ENCODE measurements at places on chromosomes 6 and 20.

GRCh38 chr20:35718972-35719635, 19.9 kb downstream of the ROMO1 start:
- no peak for DNase-seq

- DNase-seq: no peak
Observed at GRCh38 chr6:44202972-44203750, 13.6 kb upstream of the MYMX start.

DNA sequence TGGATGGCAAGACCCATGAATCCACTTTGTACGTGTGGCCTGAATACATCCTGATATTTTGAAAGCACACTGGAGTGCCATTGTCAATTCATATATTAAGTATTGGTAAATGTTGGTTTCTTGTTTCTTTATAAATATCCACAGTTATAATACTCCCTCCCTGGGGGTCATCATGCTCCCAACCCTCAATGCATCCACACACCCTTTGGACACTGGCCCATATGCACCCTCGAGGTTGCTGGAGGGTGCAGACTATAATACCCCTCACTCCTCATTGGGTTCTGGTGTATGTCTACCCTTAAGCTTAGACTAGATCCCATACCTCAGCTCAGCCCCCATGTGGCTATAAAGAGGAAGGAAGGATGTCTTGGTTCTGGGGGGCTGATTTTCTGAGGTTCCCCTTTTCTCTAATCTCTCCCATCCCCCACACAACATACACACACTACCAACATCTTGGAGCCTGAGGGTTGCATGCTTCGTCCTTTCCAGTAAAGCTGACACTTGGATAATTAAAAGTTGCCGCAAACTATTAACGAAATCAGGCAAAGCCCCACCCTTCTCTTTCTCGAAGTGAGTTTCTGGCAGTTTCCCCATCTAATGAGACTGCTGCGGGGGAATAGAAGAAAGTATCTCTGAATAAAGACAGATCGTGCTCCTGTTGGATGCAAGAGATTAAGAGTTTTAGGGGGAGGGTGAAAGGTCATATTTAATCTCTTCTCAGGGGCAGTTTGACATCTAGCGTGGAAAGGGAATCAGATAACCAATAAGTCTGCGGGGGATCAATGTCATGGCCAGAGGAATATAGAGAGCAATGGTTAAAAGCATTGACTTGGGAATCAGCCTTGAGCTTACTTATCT, 7.4 kb downstream of the PIM1 start:
- DNase-seq: no peak

DNA sequence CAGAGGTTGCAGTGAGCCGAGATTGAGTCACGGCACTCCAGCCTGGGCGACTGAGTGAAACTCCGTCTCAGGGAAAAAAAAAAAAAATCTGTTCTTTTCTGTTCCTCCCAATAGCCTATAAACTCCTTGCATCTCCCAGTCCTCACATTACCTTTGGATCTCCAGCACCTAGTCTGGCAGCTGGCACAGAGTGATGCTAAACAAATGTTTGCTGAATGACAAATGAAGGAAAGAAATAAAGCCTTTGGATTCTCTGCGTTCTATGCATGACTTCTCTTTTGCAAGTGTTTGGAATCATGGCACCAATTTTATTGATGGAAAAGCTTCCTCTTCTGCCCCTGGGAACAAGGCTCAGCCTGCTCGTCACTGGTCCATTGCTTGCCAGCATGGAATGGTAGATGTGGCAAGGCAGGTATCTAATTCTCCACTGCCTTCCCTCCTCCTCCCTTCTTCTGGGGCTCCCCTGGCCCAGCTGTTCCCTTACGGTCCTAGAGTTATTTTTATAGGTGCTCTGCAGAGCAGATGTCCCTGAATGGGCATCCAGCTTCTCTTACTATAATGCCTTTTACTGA, 53.6 kb upstream of the FYN start:
- no peak for DNase-seq

GRCh38 chr6:46453216-46453615, 38.0 kb downstream of the RCAN2 start:
- peak; percentile 79 for DNase-seq

GRCh38 chr6:137391061-137391814, 103.0 kb downstream of the OLIG3 start:
- DNase-seq: no peak

GRCh38 chr20:45355209-45356084, 7.2 kb upstream of the SDC4 start:
- DNase-seq: peak; percentile 84

- DNase-seq: no peak
Observed at GRCh38 chr6:48098923-48099322, 12.1 kb downstream of the PTCHD4 start.

DNA sequence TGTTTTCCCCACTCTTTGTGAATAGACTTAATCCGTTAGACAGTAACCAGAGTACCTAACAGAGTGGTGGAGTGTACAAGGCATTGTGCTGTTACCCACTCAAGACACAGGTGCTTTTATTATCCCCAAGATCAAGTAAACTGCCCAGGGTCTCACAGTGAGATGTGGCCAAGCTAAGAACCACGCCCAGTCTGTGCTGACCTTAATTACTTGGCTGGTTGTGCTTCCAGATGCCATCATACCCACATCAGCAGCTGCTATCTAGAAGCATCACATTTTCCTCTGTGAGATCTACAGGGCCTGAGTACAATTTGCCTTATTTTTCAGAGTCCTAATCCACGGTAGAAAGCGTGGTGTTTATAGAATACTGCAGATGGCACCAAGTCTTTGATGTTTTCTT, 70.3 kb downstream of the GFRA4 start:
- no peak for DNase-seq

- DNase-seq: no peak
Observed at GRCh38 chr6:118377711-118378414, 170.2 kb upstream of the PLN start.

DNA sequence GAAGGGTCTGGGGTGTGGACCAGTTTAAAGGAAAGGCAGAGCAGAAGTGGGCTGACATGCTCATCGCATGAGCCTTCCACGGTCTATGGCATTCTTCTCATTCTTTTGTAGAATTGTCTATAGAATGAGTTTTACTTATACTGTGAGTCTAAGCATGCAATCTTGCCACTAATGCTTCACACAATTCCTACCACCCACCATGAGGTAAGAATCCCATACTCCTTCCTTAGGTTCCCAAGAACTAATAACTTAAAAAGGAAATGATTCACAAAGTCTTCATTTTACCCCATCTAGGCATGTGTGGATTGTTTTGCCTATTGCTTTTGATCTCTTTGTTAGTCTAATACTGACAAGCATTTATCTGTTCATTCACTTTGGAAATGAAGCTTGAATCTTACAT, 195.2 kb downstream of the LY86 start:
- DNase-seq: peak; percentile 19

DNA sequence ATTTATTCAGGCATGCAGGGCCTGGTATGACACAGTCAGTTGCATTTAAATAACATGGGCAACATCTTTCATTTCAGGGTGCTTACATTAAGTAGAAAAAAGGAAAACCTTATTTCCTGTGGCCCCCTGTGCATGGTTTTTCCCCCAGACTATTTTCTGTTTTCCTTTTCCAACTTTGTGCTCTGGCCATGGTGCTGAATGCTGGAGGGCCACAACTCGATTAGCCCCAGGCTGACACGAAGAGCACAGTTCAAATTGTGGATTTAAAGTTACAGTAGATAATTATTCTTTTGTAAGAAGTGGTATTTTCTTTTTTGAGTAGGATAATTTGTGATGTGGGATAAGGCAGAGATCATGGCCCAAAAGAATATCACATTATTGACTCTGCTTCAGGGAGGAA, 332.0 kb downstream of the HAO1 start:
- DNase-seq: no peak

DNA sequence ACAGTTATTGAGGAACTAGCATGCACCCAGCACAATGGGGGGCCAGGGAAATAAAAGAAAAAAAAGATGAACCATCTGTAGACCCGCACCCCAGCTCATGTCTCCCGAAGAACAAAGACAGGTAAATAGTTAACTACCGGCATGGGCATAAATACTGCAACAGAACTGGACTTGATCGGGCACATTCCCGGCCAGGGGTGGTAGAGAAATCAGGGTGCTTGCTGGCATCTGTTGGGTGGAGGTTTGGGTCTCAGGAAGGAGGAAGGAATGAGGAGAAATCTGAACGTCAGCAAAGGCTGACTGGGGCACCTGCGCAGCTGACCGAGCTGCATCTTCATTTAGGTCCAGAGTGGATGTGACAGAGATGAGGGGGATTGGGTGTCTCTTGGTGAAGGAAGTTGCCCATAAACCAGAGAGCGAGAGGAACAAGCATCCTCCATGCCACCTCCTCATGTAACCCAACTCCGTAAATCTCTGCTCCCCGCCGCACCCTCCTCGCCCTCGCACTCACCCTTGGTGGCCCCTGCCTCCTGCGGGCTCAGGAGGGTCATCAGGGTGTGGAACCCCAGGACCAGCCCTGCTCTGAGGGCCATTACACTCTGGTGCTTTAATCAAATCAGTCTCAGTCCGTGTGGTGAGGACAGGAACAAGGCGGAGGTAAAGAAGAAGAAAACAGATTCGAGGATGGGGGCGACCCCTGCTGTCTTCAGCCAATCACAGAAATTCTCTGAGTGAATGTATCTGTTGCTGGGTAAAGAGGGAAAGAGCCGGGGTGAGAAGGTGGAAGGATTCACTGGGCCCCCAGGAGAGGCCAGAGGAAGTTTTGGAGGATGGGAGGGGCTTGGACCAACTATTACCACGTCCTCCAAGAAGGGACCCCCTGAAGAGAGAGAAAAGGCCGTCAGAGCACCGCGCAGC, at the start of gene HLA-DOA:
Gene HLA-DOA (minus strand): TSS at position 648 of the 918 bp plus-strand sequence.
- DNase-seq: peak; percentile 8

DNA sequence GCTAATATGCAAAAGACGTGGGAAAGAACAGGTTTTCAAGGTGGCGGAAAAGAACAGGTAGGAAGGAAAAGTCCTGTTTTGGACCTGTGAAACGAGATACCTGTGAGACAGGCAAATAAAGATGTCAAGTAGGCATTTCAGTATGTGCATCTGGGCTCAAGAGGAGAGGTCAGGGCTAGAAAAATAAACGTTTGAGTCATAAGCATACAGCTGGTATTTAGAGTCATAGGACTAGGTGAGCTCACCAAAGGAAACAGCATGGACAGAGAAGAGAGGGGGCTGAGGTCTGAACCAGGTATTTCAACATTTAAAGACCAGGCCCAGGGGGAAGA, 14.9 kb downstream of the MTFR2 start:
- peak; percentile 62 for DNase-seq

DNA sequence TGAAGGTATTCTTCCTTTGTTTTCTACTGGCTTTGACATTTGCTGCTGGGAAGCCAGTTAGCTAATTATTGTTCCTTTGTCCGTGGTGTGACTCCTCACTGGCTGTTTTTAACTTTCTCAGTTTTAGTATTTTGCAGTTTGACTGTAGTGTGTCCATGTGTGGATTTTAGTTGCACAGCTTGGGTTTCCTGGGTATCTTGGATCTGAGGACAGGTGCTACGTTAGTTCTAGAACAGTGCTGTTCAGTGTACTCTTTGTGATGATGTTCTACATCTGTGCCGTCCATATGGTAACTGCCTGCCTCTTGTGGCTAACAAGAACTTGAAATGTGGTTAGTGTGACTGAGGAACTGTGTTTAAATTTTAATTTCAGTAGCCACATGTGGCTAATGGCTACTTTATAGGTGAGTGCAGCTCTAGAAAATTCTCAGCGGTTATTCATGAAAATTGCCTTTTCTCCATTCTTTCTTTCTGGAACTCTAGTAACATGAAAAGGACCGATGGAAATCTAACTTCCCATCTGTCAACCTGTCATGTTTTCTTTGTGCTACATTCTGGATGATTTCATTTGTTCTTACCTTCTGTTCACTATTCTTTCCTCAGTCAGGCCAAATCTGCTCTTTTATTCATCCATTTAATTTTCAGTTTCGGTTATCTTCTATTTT, 7.4 kb downstream of the SNX9 start:
- peak; percentile 58 for DNase-seq

DNA sequence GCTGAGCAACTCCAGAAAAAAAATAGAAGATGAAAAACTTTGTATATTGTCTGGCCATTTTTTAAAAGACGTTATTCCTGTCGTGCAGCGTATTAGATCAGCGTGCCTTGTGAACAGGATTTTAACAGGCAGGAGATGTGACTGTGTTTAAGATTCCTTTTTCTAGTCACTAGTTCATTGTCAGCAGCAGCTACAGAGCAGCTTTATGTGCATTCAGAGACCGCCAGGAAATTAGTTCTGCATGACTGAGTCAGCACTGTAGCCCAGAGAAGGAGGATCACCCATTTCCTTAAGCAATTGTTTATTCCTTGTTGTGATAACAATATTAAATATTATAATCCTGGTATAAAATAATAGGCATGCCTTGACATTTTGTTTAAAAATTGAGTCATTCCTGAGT, 75.4 kb upstream of the ADGRB3 start:
- peak; percentile 24 for DNase-seq

DNA sequence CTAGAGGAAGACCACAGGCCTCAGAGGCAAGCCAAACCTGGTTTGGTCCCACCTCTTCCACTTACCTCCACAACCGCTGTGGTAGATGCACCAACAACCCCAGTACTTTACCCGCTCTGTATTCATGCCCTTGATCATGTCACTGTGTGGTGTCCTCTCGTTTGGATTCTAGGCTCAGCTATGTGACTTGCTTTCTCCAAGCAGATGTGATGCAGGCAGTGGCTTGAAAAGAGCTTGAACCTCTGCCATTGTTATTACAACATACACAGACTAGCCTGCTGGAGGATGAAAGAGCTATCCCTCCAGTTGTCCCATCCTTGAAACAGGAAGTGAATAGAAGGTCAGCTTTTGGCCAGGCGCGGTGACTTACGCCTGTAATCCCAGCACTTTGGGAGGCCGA, 147.7 kb downstream of the ZNF217 start:
- no peak for DNase-seq

DNA sequence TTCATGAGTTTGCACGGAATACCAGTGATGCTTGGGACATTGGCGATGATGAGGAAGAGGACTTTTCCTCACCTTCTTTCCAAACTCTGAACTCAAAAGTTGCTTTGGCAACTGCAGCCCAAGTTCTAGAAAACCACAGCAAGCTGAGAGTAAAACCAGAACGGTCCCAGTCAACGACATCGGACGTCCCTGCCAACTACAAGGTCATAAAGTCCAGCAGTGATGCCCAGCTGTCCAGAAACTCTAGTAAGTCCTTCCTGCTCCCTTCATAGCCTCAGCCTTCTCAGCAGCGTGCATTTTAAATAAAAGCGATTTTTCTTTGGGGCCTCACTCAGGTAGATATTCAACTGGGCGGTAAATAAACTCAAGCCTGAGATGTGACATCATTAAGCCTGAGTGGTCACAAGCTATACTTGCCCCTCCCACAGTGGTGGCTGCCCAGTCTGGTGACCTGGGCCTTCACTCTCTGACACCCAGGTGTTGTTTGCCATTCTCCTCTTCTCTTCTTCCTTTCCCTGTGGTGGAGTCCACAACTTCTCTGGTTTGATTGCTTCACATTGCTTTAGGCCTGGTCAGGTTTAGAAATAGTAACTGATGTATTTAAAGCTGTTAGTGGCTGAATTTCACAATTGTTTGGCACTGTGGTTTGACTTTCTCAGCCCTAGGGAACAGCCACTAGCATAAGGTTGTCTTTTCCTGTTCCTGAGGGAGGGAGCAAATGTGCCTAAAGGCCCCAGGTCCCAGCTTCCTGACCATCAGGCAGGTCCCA, 21.6 kb upstream of the TMEM217 start:
- DNase-seq: peak; percentile 26

Data from fibroblast of lung (primary cell).